ENCODE measurements at places on chromosomes 6 and 20. TPM values are rescaled to one million over a fixed set of nuclear protein-coding genes. Genes with fewer than 3 reads are reported as not detected.

SYCP2 gene
- total RNA-seq = 9.5 TPM

POM121L2 gene
- not detected for total RNA-seq

IL17A gene
- not detected for total RNA-seq

HLA-DRB5 gene
- total RNA-seq = 48.0 TPM

TTPAL gene
- total RNA-seq = 14.8 TPM

- peak; percentile 36 for DNase-seq
Measured at GRCh38 chr20:4951299-4951698, 50.0 kb downstream of the SLC23A2 start.

GRCh38 chr6:146862508-146862919, 263.7 kb downstream of the ADGB start:
- DNase-seq = no peak

GRCh38 chr6:1267790-1268762, 43.8 kb upstream of the FOXQ1 start:
- peak; percentile 82 for DNase-seq

GRCh38 chr6:160238761-160239751, 19.6 kb downstream of the SLC22A2 start:
- DNase-seq = peak; percentile 56

GRCh38 chr20:45247865-45248264, 6.5 kb downstream of the SLPI start:
- no peak for DNase-seq

DNA sequence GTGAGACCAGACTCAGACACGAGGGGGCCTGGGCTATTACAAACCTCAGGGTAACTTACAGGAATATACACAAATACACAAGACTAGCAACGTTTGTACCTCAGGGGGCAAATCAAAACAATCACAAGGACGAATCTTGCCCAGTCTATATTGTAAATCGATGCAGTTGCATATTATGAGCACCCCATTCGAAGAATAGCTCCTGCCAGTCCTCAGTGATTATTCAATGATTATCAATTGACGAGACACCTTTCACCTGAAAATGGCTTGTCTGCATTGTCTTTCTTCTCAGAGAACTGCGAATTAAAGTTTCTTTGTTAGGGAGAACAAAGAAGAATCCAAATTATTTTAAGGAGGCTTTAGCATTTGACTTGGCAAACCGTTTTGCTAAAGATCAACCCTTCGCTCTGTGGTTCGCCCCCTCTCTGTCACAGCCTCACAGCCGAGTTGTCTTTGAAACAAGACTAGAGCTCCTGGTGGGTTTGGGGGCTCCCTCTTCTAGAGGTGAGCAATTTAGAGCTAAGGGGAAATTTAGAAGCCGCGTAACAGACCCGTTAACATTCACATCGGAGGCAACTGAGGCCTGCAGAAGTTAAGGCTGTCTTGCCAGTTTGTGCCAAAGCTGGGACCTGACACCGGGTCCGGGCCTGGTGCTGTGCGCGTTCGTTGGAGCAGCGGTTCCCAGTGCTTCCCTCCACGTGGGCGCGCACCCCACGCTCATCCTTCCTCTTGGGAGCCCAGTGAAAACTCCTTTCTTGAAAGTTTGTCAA, 24.9 kb upstream of the MAP3K7 start:
- no peak for DNase-seq

- DNase-seq = no peak
Measured at GRCh38 chr6:25124216-25124715, 154.9 kb upstream of the CARMIL1 start.

- DNase-seq = no peak
Measured at GRCh38 chr6:84350397-84350796, 123.0 kb upstream of the CEP162 start.

GRCh38 chr20:46999801-47000465, 105.3 kb downstream of the EYA2 start:
- no peak for DNase-seq

- peak; percentile 18 for DNase-seq
Measured at GRCh38 chr6:21115111-21115510, 478.4 kb upstream of the SOX4 start.

DNA sequence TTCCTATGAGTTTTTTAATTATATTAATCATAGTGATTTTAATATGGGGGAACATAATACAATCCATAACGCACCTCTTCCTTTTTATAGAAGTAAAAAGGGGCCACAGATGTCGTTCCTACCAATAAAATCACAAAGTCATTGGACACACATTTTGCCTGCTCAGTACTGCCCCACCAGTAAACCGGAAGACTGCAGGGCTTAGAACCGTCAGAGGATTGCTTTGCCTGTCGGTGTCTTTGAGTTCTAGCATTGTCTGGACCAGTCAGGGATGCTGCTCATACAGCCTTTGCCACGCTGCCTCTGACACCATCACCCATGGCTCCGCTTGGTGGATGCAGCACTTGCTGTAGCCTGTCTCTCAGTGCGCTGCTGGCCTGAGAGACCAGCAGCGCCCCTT, 853.6 kb downstream of the C6orf118 start:
- no peak for DNase-seq

DNA sequence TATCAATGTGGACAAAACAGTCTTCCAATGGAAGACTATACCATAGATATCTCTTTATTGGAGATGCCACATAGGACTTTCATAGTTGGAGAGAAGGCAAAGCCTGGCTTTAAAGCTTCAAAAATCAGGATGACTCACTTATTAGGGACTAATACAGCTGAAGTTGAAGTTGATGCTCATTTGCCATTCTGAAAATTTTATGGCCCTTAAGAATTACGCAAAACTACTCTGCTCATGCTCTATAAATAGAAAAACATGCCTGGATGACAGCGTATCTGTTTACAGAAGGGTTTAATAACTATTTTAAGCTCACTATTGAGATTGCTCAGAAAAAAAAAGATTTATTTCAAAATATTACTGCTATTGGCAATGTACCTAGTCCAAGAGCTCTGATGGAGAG, 155.5 kb upstream of the DST start:
- DNase-seq = no peak

- no peak for DNase-seq
Measured at GRCh38 chr6:131293472-131293911, 158.2 kb downstream of the AKAP7 start.

GRCh38 chr20:42441864-42442331, 747.8 kb downstream of the PTPRT start:
- DNase-seq = no peak

GRCh38 chr6:147137986-147138385, 66.2 kb upstream of the STXBP5 start:
- no peak for DNase-seq

- peak; percentile 28 for DNase-seq
Measured at GRCh38 chr20:56411759-56412472, at the start of gene CASS4. Gene CASS4 (plus strand): TSS chr20:56412260. CDS start chr20:56412459, 199 bp downstream.
